ENCODE measurements at places on chromosomes 7 and 10. TPM values are rescaled to one million over a fixed set of nuclear protein-coding genes. Genes with fewer than 3 reads are reported as not detected.

DNA sequence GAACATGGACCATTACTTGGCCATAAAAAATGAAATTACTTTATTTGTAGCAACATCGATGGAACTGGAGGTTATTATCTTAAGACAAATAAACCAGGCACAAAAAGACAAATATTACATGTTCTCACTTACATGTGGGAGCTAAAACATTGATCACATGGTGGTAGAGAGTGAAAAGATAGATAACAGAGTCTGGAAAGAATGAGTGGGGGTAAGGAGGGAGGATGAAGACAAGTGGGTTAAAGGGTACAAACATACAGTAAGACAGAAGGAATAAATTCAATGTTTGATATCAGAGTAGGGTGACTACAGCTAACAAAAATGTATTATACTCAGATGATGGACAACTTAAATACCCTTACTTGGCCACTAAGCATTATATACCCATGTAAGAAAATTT lies 100.0 kb upstream of the WNT16 start:
- no peak for DNase-seq

GRCh38 chr10:104922810-104923209 lies 281.7 kb downstream of the SORCS3 start:
- no peak for DNase-seq

DNA sequence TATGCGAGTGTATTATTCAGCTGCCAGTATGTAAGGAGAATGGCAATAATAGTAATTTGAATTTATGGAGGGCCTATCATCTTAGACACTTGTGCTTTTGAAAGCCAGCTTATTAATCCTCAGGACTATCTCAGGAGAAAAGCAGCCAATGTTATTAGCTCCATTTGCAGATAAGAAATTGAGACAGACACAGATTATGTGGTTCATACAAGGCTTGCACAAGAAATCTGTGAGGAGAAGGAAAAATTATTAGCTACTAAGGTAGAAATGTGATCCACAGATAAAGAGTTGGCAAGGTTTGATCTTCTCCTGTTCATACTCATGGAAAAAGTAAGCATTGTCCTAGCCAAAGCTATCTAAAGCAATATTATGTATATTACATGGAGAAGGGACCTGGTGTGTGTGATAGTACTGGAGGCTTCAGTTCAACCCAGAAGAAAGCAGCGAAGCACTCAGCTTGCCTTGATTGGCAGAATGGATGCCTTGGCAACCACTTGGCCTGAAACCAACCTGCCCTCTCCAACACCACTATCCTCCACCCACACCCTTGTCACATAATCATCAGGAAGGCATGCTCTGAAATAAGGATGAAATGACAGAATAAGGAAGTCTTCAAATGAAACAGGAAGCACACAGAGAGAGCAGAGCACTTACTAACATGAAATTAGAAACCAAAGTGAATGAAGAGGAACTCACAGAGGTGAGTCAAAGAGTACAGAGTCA lies 18.0 kb downstream of the MACC1 start:
- DNase-seq, result no peak

DNA sequence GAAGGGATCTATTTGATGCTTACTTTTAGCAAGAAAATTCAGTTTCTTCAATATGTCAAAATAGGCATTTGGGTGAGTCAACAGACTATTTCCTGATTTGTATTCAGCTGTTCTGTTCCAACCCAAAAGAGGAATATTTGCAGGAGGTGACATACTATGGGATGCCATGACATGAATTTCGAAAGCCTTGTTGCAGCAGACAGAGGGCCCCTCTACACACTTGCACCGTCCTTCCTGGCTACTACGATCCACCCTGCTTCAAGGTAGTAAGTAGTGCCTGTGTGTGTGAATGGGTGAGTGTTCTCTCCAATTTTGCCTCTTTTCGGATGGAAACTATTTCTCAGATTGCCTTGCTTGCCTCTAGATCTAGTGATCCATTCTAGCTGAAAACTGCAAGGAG lies 413.0 kb upstream of the ADARB2 start:
- DNase-seq, result no peak

DNA sequence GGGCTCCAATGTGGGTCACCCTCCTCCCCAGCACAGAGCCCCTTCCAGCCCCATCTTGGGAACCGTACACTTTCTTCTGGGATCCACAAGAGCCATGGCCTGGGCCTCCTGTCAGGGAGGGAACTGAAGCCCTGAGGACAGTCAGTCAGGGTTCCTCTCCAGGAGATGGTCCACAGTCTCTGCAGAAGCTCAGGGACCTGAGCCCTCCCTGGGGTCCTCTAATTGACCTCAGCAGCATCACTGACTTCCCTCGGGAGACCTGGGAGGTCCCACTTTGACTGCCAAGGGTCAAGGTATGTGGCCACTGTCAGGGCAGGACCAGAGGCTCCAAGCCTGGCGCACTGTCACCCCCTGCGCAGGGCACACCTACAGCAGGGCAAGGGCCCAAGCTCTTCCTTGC lies 32.3 kb downstream of the NOD1 start:
- DNase-seq, result no peak

DNA sequence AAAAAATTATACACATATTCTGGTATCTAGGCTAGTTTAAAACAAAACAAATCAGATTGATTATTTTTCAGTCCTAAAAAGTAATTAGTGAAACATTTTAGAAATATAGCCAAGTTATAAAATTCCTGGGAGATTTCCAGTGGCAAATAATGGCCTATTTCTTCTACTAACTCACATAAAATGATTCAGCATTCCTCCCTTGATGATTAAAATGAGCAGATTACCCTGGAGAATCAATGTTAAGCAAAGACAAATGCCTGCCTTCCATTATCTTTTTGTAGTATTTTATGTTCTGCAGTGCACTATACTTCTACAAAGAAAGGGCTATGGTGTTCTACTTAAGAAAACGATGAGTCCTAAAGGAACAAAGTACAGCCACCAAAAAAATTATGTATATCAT lies 53.6 kb downstream of the PARD3 start:
- no peak for DNase-seq

DNA sequence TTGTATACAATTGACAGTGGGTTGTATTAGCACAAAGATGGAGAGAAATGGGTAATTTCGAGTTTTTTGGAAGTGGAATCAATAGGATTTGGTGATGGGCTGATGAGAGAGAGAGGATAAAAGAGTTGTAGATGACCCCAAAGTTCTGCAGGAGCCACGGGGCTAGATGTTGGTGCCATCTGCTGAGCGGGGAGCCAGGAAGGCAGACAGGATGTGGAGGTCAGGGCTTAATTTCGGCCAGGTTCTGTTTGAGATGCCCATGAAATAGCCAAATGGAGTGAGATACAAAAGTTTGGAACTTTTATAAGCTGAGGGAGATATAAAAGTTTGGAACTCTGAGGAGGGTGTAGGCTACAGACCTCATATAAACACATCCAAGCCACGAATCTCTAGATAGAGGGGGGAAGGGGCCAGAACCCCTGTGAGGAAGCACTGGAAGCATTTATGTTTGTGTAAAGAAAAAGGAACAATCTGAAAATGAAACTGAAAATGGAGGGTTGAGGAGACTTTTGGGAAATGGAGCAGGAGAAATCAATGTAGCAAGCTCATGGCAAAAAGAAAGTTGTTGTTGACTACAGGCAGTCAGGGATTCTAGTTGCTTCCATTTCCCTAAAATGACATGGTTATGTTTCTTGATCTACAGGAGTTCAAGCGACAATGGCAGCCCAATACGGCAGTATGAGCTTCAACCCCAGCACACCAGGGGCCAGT lies 2.2 kb downstream of the GIMAP4 start:
- DNase-seq, result no peak

DNA sequence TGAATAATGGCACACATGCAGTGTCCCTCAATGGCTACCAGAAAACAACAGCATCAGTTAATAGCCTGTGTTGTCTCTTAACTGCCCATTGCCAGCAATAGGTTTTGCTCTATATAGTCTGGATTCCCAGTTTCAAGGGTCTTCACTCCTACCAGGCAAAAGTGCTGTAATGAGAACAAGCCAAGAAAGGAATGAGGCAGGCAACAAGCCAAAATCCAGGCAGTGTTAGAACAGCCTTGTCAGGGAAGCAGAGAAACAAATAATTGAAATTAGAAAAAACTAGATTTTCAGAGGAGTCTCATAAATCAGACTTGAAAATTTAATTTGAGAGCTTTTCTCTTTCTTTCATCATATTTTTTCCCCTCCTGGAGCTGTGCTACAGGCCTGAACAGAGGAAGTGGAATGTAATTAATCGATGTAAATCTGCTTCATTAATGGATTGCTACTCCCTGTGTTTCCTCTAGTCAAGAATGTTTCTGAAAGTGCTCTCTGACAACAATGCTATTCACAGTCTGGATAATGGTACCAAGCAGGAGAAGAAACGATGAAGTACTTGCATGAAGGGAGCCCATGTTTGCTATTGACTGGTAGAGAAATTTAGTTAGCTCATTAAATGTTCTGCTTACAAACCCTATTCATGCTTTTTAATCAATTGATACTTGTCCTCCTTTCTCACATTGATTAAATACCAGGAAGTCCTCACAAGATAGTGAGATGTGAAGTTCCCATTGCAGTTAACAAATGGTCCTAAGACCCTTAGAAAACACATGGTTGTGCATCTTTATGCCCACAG lies 202.0 kb upstream of the LRRTM3 start:
- peak; percentile 5 for DNase-seq

GRCh38 chr10:30384701-30385201 lies 35.7 kb upstream of the MTPAP start:
- no peak for DNase-seq

- no peak for DNase-seq
Observed at GRCh38 chr10:89404104-89405047, 10.0 kb upstream of the IFIT5 start.

- no peak for DNase-seq
Observed at GRCh38 chr7:70701477-70701876, 430.5 kb upstream of the GALNT17 start.

DNA sequence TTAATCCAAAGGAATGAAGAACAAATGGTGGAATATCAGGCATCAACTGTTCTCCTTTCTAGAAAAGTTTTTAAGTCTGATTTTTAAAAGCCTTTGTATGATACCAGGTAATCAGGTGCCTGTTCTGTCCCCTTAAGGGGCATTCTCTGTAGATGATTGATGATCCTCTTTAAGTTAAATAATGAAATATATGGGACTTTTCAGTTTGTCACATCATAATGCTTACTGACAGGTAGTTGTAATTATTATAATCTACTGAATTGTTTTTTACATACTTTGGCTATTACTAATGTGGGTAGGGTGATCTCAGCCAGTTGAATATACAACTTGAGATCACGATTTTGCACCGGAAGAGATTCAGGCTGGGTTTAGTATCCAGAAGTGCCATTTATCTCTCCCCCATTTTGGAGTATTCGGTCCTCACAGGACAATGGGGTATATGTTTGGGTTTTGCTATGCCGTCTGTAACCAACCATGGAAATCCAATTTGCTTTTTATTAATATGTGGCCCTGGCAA lies 330.2 kb downstream of the BICC1 start:
- DNase-seq, result no peak

- no peak for DNase-seq
Observed at GRCh38 chr10:79155301-79156081, 86.7 kb downstream of the ZMIZ1 start.

Gene IDI2
- not detected for polyA plus RNA-seq

Gene ARHGEF5
- 20.6 TPM for polyA plus RNA-seq

Gene GRID2IP
- 0.78 TPM for polyA plus RNA-seq

Gene MTG1
- 73.6 TPM for polyA plus RNA-seq
